ENCODE measurements at places on chromosomes 5 and 9.

DNA sequence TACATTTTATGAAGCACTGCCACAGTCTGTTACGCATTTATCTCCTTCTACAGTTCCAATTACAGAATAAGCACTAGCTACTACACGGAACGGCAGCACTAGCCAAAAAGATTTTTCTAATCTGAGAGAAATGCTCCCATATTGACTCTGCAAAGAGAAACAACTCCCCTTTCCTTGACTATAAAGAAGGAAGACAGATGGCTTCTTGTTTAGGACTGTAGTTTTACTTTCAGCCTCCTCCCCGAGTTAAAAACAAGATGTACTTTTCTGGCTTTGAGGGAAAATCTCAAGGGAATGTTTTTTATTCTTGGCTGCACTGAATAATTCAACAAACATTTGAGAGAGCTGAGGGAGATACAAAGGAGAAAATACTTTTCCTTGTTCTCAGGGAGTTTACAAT is 1.9 kb upstream of the SLC44A1 start:
- no peak for DNase-seq

DNA sequence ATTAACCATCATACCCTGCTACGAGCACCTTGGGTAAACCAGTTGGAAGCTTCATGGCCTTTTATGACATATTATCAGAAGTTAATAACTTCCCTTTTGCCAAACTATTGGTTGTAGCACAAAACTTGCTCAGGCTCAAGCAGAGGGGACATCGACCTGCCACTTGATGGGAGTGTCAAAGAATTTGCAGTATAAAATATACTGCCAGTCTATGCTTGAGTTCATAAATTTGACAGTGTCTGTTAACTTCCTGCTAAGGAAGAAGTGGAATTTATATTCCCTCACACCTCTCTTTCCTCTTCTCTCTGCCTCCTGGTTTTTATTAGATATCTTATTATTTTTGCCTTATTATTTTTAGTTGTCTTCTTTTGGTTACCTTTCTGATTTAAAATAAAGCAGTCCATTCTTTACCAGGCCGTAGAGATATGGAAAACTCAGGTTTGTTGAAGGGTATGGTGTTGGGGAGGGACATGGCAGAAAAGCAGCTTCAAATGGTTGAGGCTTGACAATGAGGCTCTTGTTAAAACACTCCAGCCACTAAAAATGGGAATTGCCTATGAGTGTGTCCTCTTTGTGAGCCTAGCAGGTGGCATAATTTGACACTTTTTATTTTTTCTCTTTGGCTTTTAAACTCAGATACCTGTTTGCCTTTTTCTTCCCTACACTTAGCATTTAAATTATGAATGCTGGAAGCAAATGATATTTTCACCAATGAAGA is 298.0 kb downstream of the DOCK8 start:
- DNase-seq: no peak

- no peak for DNase-seq
Observed at GRCh38 chr5:69360442-69360841, 8.9 kb downstream of the AK6 start.

- peak; percentile 70 for DNase-seq
Observed at GRCh38 chr5:169637085-169637548, at the start of gene DOCK2. Gene DOCK2 (plus strand): TSS chr5:169637275. CDS start chr5:169637327, 52 bp downstream.

GRCh38 chr9:78369639-78370219 is 72.8 kb downstream of the PSAT1 start:
- peak; percentile 52 for DNase-seq

DNA sequence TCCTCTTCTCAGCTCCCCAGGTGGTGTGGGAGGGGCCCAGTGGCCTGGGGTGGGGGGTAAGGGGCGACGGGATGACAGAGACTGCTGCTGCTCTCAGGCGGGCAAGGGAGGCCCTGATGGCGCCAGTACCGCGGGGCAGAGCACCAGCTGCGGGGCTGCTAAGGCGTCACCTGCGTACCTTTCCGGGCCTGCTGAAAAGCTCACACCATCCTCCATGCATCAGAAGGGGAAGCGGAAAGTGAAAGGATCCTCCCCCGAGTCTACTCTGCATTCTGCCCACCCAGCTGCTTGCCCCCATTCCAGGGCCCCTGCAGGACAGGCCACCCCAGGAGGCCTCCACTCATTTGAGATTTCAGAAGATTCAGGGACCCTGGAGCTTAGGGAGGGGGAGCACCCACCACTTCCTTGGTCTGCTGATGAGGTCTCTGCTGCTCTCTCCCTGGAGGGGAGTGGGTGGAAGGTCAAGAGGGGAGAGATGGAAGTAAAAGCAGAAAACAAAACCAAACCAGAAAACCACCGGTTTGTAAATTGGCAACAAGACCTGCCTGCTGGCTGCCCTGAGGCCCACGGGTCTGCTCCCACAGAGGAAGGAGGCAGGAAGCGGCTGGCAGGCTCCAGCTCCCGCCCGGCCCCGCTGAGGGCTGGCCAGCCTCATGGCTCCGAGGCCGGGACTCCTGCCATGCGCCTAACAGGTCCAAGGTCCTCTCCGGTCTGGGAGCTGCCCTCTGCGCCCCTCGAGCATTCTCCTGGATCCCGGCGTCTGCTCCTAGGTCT is 33.6 kb downstream of the PRRT1B start:
- DNase-seq: peak; percentile 51

DNA sequence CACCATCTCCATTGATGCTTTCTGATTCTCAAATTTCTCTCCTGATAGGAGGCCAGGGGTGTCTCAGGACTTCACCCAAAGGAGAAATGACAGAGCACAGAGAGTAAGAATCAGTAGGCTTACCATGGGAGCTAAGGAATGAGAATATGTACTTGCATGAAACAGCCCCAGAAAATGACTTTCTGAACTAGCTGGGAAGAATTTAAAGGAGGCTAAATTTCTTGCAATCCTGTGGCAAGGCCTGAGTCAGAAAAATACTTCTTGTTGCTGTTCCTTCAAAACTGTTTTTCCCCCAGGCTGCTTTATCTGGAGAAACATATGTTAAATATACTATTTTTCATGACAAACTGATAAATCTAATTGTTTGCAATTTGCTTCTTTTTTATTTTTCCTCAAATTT is 53.4 kb upstream of the FBXL7 start:
- DNase-seq: no peak

- no peak for DNase-seq
Observed at GRCh38 chr9:4547016-4547415, 56.7 kb downstream of the SLC1A1 start.

- no peak for DNase-seq
Observed at GRCh38 chr9:2159521-2160454, 144.6 kb downstream of the SMARCA2 start.

DNA sequence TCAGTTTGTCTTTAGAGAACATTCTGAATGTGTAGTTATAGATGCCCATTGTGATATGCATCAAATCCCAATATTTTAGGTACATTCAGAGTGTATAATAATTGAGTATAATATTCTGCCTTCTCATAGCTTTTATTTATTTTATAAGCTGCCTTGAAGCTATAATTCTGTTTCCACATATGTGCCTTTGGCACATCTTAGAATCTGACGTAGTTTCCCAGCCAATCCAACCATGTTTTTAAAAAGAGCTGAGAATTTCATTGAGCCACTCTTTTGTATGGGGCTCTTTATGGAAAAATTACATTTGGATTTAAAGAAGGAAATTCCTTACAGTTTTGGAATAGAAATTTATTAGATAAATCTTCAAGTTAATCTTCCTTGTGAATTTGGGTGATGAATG is 65.4 kb downstream of the ADCY2 start:
- no peak for DNase-seq

DNA sequence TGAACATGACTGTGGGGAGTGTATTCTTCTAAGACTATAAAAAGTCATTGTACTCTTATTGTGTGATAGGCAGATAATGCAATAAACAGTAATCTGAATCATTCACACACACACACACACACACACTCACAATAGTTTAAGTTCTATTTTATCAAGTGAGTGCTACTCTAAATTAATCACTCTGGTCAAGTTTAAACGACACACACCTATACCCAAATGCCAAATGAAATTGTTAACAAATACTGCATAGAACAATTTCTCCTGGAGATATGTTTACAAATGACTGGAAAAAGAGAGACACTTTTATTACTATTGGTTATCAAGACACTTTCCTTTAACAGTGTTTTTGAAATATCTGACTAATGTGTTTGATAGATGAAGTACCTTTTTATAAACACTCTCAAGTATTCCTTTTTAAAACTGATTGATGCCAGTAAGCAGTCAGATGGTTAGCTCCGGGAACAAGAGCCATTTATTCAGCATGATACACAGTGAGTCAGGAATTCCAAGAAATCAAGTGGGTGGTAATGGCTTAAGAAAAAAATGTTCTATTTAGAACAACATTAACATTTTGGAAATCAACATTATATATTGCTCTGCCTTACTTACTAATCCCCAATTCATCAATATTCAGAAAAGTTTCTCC is 521.6 kb upstream of the ST8SIA4 start:
- no peak for DNase-seq

DNA sequence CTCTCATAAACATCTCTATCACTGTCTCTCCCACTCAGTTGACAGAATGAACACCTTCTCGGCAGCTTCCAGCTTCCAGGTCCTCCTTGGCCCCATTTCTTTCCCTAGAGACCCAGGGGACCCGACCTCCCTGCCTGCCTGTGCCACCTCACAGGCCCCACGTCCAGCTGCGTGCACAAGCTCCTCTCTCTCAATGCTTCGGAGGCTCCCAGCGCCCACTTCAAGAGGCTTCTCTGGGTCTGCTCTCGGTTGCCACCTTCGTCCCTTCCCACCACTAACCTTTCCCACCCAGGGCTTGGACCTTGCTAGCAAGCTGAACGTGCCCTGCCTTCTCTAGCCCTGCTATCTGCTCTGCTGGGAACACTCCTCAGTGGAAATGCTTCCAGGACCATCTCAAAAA is 2.8 kb upstream of the N4BP3 start:
- no peak for DNase-seq

- DNase-seq: no peak
Observed at GRCh38 chr5:103718108-103718507, 155.5 kb upstream of the NUDT12 start.

- DNase-seq: no peak
Observed at GRCh38 chr9:136291306-136292025, 12.4 kb downstream of the CCDC187 start.

DNA sequence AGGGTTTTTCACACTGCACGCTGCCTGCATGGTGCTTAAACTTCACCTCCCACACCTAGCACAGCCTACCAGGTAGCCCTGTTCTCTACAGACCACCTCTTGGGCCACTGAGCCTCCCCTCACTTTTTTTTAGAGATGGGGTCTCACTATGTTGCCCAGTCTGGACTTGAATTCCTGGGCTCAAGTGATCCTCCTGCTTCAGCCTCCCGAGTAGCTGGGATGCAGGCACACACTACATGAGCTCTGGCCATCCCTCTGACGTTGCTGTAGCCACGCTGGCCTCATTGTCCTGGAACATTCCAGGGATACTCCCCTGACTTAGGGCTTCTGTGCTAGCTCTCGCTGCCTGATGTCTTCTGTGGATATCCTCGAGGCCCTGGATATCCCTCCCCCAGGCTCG is 7.2 kb upstream of the CACFD1 start:
- no peak for DNase-seq

DNA sequence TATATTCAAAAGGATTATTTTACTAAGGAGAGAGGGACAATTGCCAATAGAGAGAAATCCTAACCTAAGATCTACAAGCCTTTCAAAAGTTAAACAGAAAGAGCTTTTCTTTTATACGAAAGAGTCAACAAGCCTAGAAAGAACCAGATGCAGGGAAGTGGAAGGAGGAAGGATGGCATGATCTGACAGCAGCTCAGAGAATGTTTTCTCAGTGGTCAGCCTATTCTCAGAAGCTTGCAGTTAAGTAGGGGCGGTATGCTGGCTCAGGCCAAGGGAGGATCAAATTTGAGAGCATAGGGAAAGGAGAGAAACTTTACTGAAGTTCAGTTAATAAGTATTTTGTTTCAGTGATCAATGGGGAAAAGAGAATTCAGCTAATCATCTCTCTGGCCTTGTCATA is 88.0 kb upstream of the FTMT start:
- no peak for DNase-seq

GRCh38 chr5:92372766-92373165 is 989.6 kb upstream of the ARRDC3 start:
- no peak for DNase-seq

- no peak for DNase-seq
Observed at GRCh38 chr5:40554813-40555212, 124.9 kb upstream of the PTGER4 start.

- DNase-seq: no peak
Observed at GRCh38 chr5:68285075-68285840, 69.7 kb downstream of the PIK3R1 start.

DNA sequence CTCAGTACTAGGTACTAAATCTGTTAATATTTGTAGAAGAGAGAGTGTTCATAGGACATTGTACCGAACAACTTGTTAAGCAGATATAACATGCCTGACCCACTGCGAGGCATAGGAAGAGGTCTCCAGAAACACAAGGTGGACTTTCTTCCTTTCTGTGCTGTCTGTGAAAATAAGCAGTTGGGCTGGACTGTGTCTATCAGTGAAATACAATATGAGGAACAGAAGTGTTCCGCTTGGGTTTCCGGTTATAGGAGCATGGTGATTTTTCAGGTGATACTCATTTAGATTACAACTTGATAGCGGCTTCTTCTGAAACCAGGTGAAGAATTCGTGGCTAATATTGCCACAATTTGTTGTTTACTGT is 60.9 kb upstream of the TLR4 start:
- no peak for DNase-seq

- DNase-seq: no peak
Observed at GRCh38 chr5:141853895-141854626, 24.1 kb downstream of the PCDH1 start.

GRCh38 chr5:3104429-3105060 is 353.1 kb upstream of the IRX2 start:
- DNase-seq: no peak

DNA sequence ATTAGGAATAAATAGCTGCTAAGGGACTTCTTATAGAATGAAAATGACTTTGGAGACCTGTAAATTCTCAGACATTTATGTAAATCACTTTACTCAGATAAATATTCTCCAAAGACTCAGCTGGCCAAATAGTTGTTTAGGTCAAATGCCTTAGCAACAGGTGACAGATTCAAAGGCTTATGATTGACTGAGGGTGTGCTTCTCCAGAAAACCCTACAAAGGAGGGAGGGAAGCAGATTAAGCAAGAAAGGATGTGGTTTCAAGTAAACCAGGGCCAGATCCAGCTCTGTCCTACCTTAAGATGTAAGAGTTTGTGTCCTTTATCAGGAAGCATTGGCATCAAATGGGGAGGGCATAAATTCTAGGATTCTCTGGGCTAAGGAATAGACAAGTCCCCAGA is 433.0 kb downstream of the TLE1 start:
- no peak for DNase-seq

- DNase-seq: no peak
Observed at GRCh38 chr9:92377876-92378275, 26.5 kb downstream of the OGN start.

- no peak for DNase-seq
Observed at GRCh38 chr5:88583471-88583870, 299.5 kb downstream of the MEF2C start.

DNA sequence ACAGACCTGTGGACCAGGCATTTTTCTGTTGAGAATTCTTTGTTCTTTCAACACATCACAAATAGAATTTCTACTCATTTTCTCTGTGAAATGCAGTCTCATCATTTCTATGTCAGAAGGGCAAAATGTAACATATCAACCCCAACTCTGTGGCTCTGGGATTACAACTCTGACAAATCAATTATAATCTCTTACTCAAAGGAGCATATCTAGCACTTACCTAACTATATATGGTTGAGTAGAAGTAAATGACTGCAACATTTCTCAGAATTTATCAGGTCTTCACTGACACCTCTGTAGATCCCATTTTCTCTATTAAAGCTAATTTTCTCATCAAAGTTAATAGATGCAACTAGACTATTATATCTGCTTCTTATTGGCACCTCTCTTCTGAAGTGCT is 64.8 kb downstream of the GABRG2 start:
- DNase-seq: no peak

GRCh38 chr5:143592648-143593047 is 189.2 kb upstream of the NR3C1 start:
- no peak for DNase-seq

All from CD4-positive, alpha-beta T cell treated with Interleukin-1 beta for 1 hour (primary cell).